ENCODE measurements at places on chromosomes 11 and 22.

GRCh38 chr22:22167791-22168189 is 76.8 kb upstream of the VPREB1 start:
- no peak for DNase-seq

DNA sequence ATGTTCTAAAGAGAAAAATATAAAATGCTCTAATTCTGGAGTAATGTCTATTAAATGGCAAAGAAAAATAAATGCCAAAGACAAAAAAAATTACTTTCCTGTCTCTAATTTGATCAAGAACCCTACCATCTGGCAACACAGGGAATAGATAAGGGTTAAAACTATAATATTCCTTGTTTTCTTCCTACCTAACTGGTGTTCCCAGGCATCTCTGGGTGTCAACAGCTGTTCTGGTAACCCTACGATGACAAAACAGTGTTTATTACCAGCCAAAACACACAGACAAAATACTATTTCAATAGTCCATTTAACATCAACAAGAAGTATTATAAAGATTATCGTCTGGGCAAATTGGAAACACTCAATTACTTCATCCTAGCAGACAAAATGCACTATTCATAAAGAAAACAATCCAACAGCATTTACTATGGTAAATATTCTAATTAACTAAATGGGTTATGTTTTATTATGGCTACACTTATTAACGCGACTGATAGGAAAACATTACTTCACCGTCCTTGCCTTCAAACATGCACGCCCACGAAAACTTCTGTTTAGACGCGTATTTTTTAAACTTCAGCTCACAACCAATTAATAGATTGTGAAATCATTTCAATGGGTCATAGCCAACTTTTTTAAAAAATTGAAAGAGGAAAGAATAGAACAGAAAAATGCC is 50.6 kb downstream of the LGR4 start:
- no peak for DNase-seq

- DNase-seq = no peak
Measured at GRCh38 chr22:38097557-38098409, 12.7 kb downstream of the BAIAP2L2 start.

- no peak for DNase-seq
Measured at GRCh38 chr11:15119826-15120225, 5.1 kb downstream of the INSC start.

DNA sequence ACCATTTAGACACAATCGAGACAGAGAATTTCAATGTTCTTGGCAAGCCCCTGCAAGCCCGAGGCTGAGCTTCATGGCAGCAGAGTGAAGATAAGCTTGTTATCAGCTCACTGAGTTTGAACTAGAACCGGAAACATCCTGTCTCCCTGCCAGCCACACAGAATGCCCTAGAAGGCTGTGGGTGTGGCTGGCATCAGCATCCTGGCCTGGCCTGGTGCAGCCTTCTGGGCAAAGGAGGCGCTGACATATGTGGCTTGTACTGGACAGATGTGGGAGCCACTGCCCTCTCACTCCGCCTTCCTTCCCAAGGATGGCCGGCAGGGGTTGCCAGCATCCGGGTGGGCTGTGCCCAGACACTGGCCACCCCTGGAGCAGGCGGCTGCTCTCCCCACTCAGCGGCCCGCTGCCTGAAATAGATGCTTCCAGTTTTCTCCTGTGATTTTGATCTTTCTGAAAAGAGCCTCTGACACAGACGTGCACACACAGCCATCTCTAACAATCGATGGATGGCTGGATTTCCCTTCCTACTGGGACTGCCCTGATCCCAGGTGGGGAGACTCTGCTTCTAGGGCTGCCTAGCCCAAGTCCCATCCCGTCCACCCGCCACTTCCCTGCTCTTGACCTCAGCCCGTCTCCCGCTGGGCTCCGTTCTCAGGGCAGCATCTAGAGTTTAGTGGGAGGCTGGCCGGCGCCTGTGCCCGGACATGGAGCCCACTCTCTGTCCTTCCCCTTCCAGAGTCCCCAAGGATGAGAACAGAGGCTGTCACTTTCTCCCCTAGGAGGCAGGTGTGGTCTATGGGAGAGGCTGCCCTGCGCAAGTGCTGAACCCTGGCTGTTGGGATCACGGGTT is 149.7 kb downstream of the CTTN start:
- DNase-seq = no peak

DNA sequence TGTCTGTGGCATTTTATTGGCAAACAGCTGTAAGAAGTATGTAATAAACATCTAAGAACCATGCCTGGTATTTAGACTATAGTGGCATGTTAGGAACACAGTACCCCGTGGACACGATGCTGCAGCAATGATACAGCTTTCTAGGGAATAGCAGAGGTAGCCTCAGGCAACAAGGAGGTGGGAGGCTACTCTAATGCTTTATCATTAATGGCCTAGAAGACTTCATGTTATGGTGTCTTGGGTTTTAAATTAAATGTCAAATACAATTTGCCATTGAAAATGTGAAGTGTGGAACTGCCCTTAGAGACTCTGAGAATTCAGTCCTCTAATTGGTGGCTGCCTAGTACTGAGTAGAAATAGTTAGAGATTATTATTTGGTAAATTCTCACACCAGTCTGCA is 516.9 kb downstream of the CNTN5 start:
- no peak for DNase-seq

- no peak for DNase-seq
Measured at GRCh38 chr22:20966883-20967696, at the start of gene AIFM3. Gene AIFM3, plus strand, starts transcription at chr22:20967255. Its CDS starts 690 bp downstream, at chr22:20967945.

- DNase-seq = no peak
Measured at GRCh38 chr11:134598368-134598767, 186.3 kb upstream of the B3GAT1 start.

DNA sequence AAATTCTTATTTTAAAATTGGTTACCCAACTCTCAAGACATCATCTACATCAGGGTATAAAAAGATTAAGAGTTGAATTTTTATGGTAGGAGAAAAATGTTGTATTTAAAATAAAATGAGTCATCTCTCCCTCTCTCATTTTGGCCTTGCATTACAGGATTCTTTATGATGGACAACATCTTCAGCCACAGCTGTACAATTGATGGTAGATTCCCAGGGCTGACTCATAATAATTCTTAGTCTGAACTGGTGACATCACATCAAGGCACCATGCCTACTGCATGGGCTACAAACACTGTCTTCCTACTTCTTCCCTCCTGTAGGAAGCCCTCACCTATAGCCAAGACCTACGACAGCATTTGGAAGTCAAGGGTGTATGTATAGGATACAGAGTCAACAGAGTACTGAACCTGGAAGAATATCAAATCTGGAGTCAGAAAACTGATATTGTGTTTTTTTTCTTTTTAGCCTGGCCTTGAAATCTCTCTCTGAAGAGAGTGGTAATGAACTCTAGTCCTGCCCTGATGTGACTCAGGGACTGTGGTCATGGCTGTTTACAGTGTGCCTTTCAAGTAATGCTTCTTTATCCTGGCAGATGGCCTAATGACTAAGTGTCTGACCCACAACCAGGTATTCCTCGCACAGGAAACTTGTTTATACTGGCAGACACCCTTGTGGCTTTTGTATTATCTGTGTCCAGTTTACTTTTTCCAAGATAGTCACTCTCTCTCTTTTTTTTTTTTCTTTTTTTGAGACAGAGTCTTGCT is 32.5 kb downstream of the MRGPRX2 start:
- no peak for DNase-seq

DNA sequence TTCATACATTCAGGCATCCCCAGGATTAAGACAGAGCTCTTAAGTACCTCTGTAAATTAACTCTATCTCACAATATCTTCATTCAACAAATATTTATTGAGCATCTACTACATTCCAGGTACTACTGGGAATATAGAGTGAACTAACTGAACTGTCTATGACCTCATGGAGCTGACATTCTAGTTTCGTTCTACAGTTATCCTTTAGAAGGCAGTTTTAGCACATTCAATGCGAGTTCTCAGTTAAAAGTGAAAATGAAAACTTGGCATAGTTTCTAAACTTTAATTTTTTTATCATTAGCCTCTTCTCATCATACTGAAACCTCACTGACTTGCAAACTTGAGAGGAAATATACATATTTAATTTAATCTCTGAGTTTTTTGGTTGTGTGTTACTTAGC is 10.7 kb upstream of the MS4A6E start:
- no peak for DNase-seq

GRCh38 chr11:13287681-13288080 is 10.1 kb downstream of the BMAL1 start:
- no peak for DNase-seq

GRCh38 chr11:29553990-29554389 is 462.8 kb downstream of the KCNA4 start:
- DNase-seq = no peak

- no peak for DNase-seq
Measured at GRCh38 chr11:21634491-21634890, 558.4 kb upstream of the ANO5 start.

DNA sequence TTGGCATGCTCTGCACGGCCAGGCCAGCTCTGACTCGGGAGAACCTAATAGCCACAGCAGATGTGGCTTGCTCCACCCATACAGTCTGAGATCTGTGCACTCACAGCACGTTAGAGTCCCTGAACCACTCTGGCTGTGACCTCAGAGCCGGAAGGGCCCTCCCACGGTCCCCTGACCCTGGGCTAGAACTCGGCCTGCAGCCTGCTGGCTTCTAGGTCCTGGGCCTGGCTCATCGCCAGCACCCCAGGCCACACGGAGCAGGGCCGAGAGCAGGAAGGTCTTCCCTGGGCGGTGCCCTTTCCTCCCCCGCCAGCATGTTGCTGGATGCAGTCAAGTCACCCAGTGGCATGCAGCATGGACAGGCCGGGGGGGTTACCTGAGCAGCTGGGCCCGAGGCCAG is 35.3 kb upstream of the TTLL12 start:
- no peak for DNase-seq

GRCh38 chr11:118071416-118072030 is 5.4 kb upstream of the TMPRSS4 start:
- DNase-seq = no peak
